ENCODE measurements at places on chromosomes 5 and 9. TPM values are rescaled to one million over a fixed set of nuclear protein-coding genes. Genes with fewer than 3 reads are reported as not detected.

Gene GPRIN1
- 0.20 TPM for total RNA-seq

DNA sequence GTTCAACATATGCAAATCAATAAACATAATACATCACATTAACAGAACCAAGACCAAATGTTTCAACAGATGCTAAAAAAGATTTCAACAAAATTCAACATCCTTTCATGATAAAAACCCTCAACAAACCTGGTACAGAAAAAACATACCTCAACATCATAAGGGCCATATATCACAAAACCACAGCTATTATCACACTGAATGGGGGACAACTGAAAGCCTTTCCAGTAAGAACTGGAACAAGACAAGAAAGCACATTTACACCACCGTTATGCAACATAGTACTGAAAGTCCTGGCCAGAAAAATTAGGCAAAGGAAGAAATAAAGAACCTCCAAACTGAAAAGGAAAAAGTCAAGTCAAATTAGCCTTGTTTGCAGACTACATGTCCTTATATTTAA, 93.6 kb downstream of the DTWD2 start:
- no peaks in the 10 kb centered on the region for H3K36me3 ChIP-seq
- H3K4me1 ChIP-seq: no peaks in the 10 kb centered on the region
- H3K27ac ChIP-seq: no peak overlapping the region
- no peaks in the 10 kb centered on the region for H3K27me3 ChIP-seq
- H3K4me3 ChIP-seq: no peak overlapping the region

GRCh38 chr9:114486205-114486963, 18.9 kb downstream of the WHRN start:
- no peak for DNase-seq
- peaks cover 2% of the 10 kb centered on the region for H3K4me1 ChIP-seq
- no peaks in the 10 kb centered on the region for H3K27me3 ChIP-seq
- no peak overlapping the region for H3K4me3 ChIP-seq
- no peaks in the 10 kb centered on the region for H3K36me3 ChIP-seq

DNA sequence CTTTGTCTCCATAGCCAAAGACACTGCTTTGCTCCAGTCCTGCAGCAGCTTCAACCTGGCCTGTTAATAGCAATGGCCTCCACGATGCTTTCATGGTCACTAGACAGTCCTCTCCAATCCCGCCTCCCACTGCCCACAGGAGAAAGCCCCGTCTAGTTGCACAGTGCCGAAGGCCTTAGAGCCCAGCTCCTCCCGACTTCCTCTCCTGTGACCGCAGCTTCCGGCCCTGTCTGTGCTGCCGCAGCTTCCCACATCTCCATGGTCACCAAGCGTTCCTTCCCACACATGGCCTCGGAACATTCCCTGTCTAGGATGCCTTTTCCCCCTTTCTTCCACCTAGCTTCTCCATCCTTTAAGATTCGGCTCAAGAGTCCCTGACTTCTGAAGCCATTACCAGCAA, 23.4 kb downstream of the PCA3 start:
- no peaks in the 10 kb centered on the region for H3K36me3 ChIP-seq
- no peaks in the 10 kb centered on the region for H3K4me1 ChIP-seq
- H3K27me3 ChIP-seq: no peaks in the 10 kb centered on the region
- DNase-seq: no peak

DNA sequence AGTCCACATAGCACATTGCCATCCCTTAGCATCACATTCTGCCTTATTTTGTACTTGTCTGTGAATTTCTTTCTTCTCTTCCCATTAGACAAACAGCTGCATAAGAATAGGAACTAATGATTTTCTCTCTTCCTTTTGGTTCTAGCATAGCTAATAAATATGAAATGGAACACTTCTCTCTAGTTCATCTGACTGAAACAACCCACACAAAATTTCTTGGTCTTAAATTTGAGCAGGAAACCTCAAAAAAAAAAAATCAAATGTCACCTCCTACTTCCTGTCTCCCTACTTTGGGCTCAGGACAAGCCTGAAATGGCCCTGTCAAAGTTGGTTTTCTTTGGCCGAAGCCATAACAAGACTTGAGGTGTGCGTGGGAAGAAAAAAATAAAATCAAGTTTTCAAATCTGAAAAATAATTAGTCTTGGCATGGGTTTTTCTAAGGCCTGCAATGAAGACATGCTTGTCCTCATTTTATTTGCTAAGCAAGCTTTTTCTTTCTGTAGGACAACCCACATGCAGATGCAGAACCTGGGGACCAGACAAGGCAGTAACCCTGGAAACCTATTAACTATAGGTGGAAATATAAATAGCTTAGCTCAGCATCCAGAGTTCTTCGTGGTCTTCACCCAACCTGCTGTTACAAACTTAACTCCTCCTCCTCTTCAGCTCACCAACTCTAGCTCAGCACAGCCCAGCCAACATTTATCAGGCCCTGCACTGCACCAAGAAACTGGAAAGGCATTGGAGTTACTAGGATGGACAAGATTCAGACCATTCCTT, 523.5 kb upstream of the KLF4 start:
- DNase-seq: no peak
- no peaks in the 10 kb centered on the region for H3K36me3 ChIP-seq
- no peaks in the 10 kb centered on the region for H3K4me1 ChIP-seq
- H3K27me3 ChIP-seq: no peaks in the 10 kb centered on the region
- no peak overlapping the region for H3K27ac ChIP-seq

DNA sequence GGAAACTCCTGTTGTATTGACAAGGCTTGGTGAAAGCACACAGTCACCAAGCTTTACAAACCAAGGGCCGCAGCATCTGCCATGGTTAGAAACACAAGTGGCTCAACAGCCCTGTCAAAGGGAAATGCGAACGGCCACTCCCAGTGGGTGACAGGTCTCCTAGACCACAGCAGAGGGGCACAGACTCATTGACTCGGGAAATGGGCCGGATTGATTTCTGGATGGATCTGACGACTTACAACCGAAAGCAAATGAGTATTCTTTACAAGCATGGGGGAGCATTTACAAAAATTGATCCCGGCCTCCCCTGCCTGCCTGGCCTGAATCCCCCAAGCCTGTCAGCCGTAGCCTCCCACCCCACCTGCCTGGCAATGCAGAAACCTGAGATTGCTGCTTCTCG, 48.2 kb downstream of the ADAMTS2 start:
- no peak overlapping the region for H3K27ac ChIP-seq
- no peak for DNase-seq

DNA sequence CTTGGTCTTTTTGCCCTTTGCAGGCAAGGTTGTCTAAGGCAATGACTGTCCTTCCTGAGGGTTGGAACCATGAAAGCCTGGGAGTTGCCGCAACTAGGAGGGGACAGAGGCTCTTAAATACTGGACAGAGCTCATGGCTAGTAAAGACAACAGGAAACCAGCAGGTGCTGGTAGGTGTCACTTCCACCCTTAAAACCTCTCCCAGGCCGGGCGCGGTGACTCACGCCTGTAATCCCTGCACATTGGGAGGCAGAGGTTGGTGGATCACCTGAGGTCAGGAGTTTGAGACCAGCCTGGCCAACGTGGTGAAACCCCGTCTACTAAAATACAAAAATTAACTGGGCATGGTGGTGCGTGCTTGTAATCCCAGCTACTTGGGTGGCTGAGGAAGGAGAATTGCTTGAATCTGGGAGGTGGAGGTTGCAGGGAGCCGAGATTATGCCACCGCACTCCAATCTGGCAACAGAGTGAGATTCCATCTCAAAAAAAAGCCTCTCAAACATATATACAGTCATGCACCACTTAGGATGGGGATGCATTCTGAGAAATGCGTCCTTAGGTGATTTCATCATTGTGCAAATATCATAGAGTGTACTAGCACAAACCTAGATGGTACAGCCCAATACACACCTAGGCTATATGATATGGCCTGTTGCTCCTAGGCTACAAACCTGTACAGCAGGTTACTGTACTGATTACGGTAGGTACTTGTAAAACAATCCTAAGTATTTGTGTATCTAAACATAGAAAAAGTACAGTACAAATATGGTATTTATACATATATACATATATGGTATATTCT, 102.7 kb downstream of the HSPA4 start:
- no peaks in the 10 kb centered on the region for H3K27me3 ChIP-seq
- no peaks in the 10 kb centered on the region for H3K4me1 ChIP-seq
- no peaks in the 10 kb centered on the region for H3K36me3 ChIP-seq
- H3K27ac ChIP-seq: no peak overlapping the region
- no peak overlapping the region for H3K4me3 ChIP-seq

DNA sequence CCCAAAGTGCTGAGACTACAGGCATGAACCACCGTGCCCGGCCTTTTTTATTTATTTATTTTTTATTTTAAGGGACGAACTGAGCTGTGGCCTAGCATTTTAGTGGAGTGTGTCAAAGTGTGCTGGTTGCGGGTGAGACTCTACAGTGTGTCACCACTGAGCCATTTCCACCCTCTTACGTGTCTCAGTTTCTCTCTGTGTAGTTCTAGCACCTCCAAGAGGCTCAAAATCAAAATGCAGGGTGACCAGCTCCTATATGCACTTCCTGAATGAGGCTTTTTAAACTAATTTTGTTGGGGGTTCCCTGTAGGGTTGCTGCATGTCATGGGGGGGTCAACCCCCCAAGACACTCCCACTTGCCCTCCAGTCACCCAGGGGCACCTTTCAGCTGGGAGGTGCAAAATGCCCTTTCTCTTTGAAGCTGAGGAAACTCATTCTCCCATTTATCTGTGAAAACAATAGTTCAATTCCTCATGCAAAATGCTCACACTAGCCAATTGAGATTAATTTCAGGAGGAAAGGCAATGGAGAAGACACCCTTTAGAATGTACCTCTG, 69.3 kb downstream of the COL15A1 start:
- no peaks in the 10 kb centered on the region for H3K4me1 ChIP-seq
- no peak for DNase-seq
- H3K27ac ChIP-seq: no peak overlapping the region
- no peaks in the 10 kb centered on the region for H3K27me3 ChIP-seq
- no peaks in the 10 kb centered on the region for H3K36me3 ChIP-seq
- H3K4me3 ChIP-seq: no peak overlapping the region

DNA sequence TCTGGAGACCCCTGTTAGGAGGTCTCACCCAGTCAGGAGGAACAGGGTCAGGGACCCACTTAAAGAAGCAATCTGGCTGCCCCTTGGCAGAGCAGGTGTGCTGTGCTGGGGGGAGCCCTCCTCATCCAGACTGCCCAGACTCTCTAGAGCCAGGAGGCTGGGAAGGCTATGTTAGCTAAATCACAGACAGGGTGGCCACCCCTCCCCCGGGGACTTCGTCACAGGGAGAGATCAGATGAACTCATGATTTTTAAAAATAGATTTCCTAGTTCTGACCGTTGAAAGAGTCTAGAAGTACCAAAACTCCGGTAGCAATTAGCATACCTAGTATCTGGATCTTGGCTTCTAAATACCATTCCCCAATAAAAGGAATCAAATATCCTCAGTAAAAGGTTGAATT, 35.0 kb upstream of the FOXB2 start:
- DNase-seq: no peak
- H3K27ac ChIP-seq: no peak overlapping the region
- no peaks in the 10 kb centered on the region for H3K4me1 ChIP-seq
- H3K27me3 ChIP-seq: no peaks in the 10 kb centered on the region

GRCh38 chr5:74903165-74903787, 37.1 kb upstream of the FAM169A start:
- DNase-seq: no peak
- no peak overlapping the region for H3K27ac ChIP-seq
- no peaks in the 10 kb centered on the region for H3K4me1 ChIP-seq
- H3K4me3 ChIP-seq: no peak overlapping the region
- H3K36me3 ChIP-seq: no peaks in the 10 kb centered on the region
- H3K27me3 ChIP-seq: no peaks in the 10 kb centered on the region

Gene DDX4
- total RNA-seq: not detected

DNA sequence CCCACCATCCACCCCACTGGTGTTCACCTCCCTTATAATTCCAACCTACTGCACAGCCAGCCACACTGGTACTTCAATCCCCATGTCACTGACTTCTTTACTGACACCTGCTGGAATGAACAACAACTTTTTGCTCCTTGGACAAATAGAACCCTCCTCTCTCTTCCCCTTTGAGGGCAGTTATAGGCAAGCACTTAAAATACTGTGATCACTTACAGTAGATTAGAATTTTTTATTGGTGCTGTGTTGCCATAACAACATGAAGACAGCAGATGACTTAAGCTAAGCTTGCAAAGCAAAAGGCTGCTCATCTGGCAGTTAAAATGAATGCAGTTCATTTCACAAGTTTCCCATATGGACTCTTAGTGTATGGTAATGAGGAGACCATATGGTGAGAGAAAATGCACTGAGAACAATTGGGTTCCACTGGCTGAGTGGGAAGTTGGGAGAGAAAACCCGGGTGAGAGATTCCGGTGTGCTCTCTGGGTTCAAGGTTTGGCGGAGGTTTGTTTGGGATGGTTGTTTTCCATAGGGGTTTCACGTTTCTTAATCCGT, 374.3 kb downstream of the EBF1 start:
- no peaks in the 10 kb centered on the region for H3K27me3 ChIP-seq
- H3K4me3 ChIP-seq: no peak overlapping the region
- no peaks in the 10 kb centered on the region for H3K36me3 ChIP-seq
- DNase-seq: no peak

DNA sequence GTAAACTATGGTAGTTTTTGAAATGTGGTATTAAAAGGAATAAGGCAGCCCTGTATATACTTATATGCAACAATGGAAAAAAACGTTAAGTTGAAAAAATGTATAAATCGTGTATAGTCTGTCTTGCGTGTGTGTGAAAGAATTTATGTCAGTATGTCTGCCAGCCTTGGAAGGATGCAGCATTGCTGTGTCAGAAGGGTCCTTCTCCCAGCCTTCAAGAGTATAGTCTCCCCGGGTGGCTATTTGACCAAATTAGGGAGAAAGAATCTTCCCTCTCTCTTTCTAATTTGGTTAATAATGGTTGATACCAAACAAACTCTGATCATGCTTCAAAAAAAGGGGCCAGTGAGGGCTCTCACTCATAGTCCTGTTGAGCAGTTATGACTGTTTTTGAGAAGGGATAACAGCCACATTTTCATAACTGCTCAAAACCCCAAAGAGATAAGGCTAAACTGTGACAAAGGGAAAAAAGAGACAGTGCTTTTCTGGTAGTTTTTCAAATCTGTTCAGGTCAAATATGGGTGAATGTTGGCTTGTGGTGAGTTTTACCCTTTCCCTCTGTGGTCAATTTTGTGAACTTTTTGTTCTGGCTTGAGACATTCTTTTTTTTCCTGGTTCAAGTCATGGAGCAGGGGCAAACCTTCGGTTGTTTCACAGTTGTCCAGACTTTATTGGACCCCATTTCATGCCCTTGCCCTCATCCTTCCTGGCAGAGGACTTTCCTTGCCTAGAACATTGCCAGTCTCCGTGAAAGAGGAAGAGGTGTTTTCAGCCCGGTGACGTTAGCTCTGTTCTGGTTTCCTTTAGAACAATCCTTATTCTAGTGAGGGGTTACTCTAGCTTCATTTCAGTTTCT, 21.0 kb downstream of the SNX30 start:
- H3K36me3 ChIP-seq: no peaks in the 10 kb centered on the region
- no peak overlapping the region for H3K4me3 ChIP-seq
- DNase-seq: no peak
- H3K27me3 ChIP-seq: no peaks in the 10 kb centered on the region

GRCh38 chr5:140145818-140146522, 20.2 kb downstream of the IGIP start:
- peak overlapping the region; percentile 31 for H3K4me3 ChIP-seq
- no peak overlapping the region for H3K27ac ChIP-seq
- no peaks in the 10 kb centered on the region for H3K36me3 ChIP-seq
- H3K27me3 ChIP-seq: no peaks in the 10 kb centered on the region

All from ovary (tissue), 10 donors.